ENCODE measurements at places on chromosomes 7 and 10. TPM values are rescaled to one million over a fixed set of nuclear protein-coding genes. Genes with fewer than 3 reads are reported as not detected.

GRCh38 chr7:29281782-29282541 lies 87.4 kb downstream of the CHN2 start:
- no peaks in the 10 kb centered on the region for H3K36me3 ChIP-seq
- DNase-seq: no peak
- H3K4me3 ChIP-seq: no peak overlapping the region
- peaks cover 11% of the 10 kb centered on the region for H3K4me1 ChIP-seq

GHRHR gene
- not detected for total RNA-seq

MKX gene
- 1.6 TPM for total RNA-seq

DNA sequence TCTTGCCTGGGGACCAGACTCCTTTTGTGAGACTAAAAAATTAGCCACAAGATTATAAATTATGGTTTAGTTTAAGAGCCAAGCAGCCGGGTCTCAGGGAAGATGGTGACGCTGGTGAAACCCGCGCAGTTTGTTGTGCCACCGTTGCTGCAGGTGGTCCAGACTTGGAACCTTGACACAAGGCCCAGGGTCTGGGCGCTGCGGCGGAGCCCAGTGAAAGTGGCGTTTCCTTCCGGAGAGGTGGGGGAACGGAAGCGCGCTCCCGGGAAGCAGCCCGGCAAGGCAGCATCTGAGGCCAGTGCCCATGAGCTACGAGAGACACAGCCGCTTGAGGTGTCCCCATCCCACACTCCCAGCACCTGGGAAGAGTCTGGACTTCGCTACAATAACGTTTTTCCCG lies 131.6 kb downstream of the SKIDA1 start:
- H3K4me3 ChIP-seq: no peak overlapping the region
- no peak for DNase-seq
- peaks cover 25% of the 10 kb centered on the region for H3K4me1 ChIP-seq
- H3K27me3 ChIP-seq: no peaks in the 10 kb centered on the region
- H3K27ac ChIP-seq: no peak overlapping the region

DNA sequence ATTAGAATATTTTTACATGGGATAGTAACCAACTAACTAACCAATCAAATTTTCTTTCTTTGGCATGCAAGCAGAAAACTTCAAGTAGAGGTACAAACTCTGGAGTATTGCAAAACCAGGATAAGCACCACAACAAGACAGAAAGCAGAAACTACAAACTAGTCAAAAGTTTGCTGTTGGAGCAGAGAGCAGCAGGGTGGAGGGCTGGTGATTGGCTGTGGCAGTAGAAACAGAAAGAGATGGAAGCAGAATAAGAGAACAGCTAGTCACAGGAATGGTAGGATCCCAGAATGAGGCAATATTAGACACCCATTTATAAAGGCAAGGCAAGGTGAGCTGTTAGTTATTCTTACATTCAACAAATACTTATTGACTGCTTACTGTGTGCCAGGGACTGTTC lies 6.8 kb upstream of the MACC1 start:
- H3K4me3 ChIP-seq: no peak overlapping the region
- no peak overlapping the region for H3K27ac ChIP-seq
- 0 out of 2 replicates have a peak, but pooled peaks cover 2% of the 10 kb centered on the region for H3K4me1 ChIP-seq

NANOS1 gene
- 7.8 TPM for total RNA-seq

DNA sequence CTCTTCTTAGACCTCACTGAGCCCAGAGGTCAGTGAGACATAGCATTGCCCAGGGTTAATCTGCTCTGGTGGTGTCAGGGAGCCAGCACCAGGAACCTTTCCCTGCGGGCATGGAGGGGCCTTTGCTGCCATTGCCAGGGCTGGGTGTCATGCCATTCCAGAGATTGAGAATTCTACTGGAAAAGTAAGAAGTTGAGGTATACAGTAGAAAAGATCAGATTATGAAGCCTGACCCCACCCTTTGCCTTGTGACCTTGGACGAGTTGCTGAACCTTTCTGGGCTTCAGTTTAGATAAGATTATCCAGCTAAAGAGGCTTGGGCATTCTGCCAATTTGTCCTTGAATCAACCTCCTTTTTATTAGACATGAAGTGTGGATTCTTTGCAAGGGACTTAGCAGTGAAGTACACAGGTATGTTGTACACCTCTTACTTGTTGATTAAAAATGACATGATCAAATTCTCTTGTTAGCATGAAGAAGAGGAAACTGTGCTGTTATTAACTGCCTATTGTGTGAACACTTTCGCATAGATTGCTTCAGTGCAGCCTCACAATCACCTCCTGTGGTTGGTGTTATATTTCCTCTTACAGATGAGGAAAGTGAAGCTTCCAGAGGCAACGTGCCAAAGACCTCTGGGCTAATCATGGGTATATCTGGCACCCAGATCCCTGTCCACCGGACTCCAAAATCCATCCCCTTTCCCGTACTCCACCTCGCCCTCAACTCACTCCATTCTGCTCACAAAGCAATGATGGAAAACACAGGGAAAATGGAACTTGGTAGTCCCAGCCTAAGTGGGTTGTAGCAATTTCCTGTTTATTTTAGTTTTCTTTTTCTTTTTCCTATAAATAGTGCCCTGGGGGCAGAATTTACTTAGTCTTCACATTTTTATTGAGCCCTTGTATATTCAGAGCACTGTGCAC lies 151.3 kb downstream of the CAMK1D start:
- H3K36me3 ChIP-seq: no peaks in the 10 kb centered on the region
- DNase-seq: no peak

GRCh38 chr7:139570626-139571025 lies 47.1 kb downstream of the CLEC2L start:
- peaks cover 11% of the 10 kb centered on the region for H3K4me1 ChIP-seq
- no peak for DNase-seq
- no peaks in the 10 kb centered on the region for H3K36me3 ChIP-seq
- no peak overlapping the region for H3K27ac ChIP-seq
- no peaks in the 10 kb centered on the region for H3K27me3 ChIP-seq

- no peaks in the 10 kb centered on the region for H3K36me3 ChIP-seq
- no peak overlapping the region for H3K27ac ChIP-seq
- H3K4me3 ChIP-seq: no peak overlapping the region
- no peaks in the 10 kb centered on the region for H3K4me1 ChIP-seq
- H3K27me3 ChIP-seq: no peaks in the 10 kb centered on the region
These were observed 243.7 kb downstream of the INHBA start for GRCh38 chr7:41459183-41459582.

DNA sequence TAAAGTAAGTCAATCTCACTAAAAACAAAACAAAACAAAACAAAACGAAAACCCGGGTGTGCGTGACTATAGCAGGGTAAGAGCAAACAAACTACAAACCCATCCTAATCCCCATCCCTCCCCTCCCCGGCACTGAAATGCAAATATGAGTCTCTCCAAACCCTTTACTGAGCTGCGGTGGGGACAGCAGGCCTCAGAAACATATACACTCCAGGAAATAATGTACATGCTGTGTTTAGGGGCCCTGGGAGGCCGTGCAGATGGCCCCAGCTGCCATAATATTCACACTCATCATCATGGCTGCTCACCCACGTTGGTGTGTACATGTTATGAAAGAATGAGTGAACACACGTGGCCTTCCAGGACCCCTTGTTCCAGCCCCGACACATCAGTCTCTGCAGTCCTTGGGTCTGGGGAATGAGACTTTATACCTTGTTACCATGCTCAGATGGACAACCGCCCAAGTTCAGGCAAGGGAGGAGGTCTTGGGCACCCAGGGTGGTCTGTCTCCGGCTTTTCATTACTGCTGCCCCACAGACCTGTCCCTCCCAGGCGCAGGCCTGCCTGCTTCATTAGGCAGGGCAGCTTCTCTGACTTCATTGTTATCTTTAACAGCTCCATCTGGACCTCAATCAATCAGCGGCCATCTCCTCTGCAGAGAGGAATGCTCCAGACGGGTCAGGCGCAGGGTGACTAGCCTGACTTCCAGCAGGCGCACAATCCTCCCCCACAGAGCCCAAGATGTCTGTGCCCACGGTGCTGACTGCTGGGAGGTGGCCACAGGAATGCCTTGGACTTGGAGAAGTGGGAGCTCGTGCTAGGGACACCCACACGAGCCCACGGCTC lies 20.6 kb downstream of the HSPA12A start:
- no peak for DNase-seq
- no peaks in the 10 kb centered on the region for H3K4me1 ChIP-seq
- H3K27ac ChIP-seq: no peak overlapping the region
- H3K4me3 ChIP-seq: no peak overlapping the region
- H3K27me3 ChIP-seq: no peaks in the 10 kb centered on the region

POLR2J2 gene
- 3.8 TPM for total RNA-seq

ITGA8 gene
- not detected for total RNA-seq

All from GM23338 (cell line).